ENCODE measurements at places on chromosomes 11 and 22.

DNA sequence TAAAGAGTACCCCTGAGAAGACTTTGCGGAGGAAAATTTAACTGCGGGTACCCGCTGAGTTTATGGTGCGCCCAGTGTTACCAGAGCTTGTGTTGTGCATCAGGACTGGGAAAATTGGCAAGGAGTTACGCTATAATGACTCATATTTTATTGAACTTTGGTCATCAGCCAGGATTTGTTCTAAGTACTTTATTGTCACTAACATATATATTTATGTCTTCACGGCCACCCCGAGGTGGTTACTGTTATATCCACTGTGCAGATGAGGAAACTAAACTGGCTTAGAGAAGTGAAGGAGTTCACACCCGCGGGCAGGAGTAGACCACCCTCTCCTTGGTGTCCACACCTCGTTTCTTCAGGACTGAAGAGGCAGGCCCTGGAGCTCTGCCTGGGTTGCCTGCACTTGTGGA, 667 bp downstream of the ACCS start:
- no peak for DNase-seq

GRCh38 chr11:69573761-69574607, 67.0 kb upstream of the CCND1 start:
- no peak for DNase-seq

DNA sequence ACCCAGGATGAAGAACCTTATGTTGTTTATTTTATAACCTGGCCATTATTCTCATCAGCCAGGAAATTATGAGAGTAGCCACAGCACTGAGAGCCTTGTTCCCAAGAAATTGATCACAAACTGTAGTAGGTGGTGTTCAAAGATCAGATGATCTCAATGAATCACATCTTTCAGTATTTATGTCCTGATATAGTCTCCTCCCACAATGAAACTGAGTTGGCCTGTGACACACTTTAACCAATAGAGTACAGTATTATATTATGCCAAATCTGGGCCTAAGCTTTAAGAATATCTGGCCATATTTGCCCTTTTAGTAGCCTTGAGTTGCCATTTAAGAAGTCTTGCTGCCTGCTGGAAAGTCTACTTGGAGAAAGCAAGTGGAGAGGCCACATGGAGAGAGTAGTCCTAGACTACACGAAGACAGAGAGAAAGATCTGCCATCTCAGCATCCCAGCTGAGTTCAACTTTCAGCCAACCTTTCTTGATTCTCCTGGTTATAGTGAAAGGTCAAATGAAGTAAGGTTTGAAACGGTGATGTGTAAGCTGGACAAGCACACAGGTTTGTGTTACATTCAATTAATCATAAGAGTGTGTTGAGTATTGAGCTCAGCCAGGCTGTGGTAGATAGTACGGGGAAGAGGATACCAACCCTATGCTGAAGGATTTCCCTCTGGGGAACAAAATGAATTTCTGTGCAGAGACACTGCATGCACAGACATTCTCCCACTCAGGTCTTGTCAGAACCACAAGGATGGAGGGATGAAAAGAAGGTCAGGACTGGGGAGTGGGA, 561.8 kb downstream of the SOX6 start:
- DNase-seq = no peak

DNA sequence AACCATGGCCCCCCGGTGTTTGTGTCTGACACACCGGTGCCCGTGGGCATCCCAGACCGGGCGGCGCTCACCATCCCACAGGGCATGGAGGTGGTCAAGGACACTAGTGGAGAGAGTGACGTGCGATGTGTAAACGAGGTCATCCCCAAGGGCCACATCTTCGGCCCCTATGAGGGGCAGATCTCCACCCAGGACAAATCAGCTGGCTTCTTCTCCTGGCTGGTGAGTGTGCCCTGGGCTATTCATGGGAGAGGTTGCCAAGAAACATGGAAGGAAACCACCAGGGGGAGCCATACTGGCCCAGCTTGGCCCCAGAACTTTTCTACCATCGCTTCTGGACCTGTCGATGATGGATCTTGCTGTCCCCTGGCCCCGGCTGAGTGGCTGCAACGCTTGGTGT, 36.5 kb downstream of the PRDM11 start:
- DNase-seq = no peak

DNA sequence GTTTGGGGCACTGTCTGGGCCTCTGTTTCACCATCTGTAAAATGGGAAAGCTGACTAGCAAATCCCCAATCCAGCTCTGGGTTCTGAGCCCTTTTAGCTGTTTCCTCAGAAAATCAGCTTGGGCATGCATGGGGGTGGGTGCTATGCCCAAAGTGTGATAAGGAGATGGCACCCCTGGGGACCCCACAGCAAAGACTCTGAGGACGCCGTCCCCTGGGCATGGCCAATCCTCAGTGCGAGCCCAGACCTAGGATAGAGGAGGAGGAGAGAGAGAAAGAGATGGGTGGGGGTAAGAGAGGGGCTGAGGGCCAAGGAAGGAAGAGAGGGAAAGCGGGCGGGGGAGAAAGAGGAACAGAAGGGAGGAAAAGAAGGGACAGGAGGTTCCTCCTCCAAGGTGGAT, 31.8 kb downstream of the TPBGL start:
- DNase-seq = no peak

- no peak for DNase-seq
Observed at GRCh38 chr11:41267451-41267850, 192.0 kb downstream of the LRRC4C start.

- no peak for DNase-seq
Observed at GRCh38 chr11:14320020-14320419, 39.0 kb downstream of the RRAS2 start.
